ENCODE measurements at places on chromosomes 1 and 21. TPM values are rescaled to one million over a fixed set of nuclear protein-coding genes. Genes with fewer than 3 reads are reported as not detected.

The GREM2 gene
- 0.57 TPM for polyA plus RNA-seq

The PFDN2 gene
- polyA plus RNA-seq, result 69.5 TPM

The FLG2 gene
- polyA plus RNA-seq, result 0.08 TPM

The OSCP1 gene
- 20.2 TPM for polyA plus RNA-seq

The OLIG2 gene
- polyA plus RNA-seq, result not detected

- DNase-seq, result no peak
Observed at GRCh38 chr1:108645564-108646184, 15.2 kb downstream of the HENMT1 start.

GRCh38 chr1:243962541-243962940, 88.5 kb upstream of the ZBTB18 start:
- DNase-seq, result no peak

DNA sequence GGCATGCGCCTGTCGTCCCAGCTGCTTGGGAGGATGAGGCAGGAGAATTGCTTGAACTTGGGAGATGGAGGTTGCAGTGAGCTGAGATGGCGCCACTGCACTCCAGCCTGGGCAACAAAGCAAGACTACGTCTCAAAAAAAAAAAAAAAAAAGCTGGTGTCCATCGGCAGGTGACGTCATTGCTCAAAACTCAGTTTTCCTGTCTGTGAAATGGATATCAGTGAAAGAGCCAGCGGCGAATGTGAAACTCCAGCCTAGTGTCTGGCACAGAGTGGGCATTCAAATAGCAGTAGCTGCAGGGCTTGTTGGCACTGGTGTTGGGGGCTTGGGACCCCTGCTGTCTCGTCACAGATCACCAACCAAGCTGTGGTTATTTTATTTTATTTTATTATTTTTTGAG, 75.8 kb downstream of the NKAIN1 start:
- DNase-seq, result no peak

DNA sequence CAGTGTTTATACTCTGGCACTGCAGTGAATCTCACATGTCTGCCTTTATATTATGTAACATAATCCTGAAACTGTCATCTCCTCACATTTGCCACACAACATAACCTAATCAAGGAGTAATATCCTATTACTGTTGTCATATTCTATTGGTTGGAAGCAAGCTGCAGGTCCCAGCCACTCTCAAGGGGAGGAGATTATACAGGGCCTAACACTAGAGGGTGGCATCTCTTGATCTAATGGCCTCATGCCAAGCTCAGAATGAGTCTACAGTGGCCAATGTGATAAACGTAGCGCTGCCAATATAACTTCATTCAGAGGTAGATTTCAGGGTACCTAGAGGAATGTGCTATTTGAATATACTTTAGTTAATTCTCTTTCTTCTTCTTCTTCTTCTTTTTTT, 166.8 kb downstream of the BACH1 start:
- DNase-seq, result no peak

DNA sequence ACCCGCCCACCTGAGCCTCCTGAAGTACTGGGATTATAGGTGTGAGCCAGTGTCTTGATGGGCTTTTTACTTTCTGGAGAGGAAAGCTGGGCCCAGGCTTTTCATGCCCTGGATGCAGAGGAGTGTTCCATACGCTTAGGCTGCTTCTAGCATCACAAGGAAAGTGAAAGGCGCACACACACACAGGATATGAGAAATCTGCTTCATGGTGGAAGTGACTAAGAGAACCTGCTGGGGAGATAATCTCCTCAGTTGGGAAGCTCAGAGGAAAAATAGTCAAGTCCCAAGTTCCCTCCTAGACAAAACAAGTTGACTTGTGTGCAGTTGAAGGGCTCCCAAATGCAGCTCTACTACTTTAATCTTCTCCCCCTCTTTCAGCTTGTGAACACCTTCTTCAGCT, 2.2 kb downstream of the NUDC start:
- DNase-seq, result no peak

GRCh38 chr1:89390707-89391106, 26.8 kb downstream of the GBP6 start:
- no peak for DNase-seq
